Activated naive CD8-positive, alpha-beta T cell treated with anti-CD3 and anti-CD28 coated beads, Interleukin-2, amount 10 ng/mL, durations not matched to agents 7 days and 5 days (primary cell): ENCODE measurements at places on chromosomes 12 and 14.

DNA sequence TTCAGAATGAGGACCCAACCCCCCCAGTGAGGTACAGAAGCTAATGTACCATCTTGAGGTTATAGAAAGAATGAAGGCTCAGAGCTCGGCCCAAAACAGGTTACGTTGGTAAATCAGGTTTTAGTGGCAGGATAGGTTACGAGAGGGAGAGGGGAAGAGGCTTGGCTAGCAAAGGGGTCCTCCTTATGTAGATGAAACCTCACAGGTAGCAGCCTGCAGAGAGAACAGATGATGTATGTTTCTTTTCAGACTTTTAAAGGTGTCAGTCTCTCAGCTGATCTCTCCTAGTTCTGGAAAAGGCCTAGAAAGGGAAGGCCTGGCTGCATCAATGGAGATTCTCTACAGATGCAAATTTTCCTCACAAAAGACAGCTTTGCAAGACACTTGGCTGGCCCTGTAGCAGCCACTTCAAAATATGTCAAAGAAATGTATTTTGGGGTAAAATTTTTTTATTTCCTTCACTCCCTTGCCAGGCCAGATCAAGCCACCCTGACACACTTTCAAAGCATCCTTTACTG is 71.7 kb upstream of the CPSF6 start:
- H3K4me3 ChIP-seq: no peak overlapping the region
- no peaks in the 10 kb centered on the region for H3K36me3 ChIP-seq
- no peak for DNase-seq

- peaks cover 2% of the 10 kb centered on the region for H3K27me3 ChIP-seq
- no peak for DNase-seq
- H3K27ac ChIP-seq: no peak overlapping the region
Observed at GRCh38 chr14:89137526-89138163, 279.4 kb downstream of the FOXN3 start.

DNA sequence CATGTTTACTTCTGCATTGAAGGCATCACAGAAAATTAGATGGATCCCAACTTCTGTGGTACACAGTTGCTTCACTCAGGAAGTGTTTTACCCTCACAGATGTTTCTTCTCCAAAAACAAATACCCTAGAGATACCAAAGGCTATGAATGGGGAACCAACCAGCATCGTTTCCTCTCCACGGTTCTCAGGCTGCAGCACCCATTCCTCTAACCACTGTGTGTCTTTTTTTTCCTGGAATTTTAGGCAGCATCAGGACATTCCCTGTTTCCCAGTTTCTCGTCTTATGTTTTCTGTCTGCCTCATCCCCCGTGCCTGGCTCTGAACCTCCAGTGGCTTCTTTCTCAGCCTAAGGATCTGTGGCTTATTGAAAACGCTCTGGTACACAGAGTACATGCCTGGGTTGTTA is 72.0 kb upstream of the TBX5 start:
- no peak overlapping the region for H3K27ac ChIP-seq
- DNase-seq: no peak
- H3K4me1 ChIP-seq: peaks cover 3% of the 10 kb centered on the region

DNA sequence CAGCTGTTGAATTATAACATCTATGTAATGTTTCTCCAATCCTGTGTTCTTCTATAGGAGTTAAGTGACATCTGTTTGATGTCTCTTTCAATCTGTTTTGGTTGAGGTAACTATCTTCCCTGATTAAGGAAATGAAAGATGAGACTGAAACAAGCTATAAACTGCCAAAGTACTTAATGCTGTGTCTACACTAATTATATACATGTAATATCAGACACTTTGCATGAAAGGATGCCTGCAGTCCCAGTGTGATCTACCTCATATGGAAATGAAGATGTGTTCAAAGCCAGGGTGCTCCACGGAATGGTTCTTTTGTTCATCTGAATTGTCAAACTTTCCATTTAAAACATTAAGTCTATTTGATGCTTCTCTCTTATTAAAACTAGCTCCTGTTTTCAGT is 958.3 kb downstream of the GALC start:
- no peak overlapping the region for H3K4me3 ChIP-seq
- no peaks in the 10 kb centered on the region for H3K27me3 ChIP-seq
- DNase-seq: no peak

DNA sequence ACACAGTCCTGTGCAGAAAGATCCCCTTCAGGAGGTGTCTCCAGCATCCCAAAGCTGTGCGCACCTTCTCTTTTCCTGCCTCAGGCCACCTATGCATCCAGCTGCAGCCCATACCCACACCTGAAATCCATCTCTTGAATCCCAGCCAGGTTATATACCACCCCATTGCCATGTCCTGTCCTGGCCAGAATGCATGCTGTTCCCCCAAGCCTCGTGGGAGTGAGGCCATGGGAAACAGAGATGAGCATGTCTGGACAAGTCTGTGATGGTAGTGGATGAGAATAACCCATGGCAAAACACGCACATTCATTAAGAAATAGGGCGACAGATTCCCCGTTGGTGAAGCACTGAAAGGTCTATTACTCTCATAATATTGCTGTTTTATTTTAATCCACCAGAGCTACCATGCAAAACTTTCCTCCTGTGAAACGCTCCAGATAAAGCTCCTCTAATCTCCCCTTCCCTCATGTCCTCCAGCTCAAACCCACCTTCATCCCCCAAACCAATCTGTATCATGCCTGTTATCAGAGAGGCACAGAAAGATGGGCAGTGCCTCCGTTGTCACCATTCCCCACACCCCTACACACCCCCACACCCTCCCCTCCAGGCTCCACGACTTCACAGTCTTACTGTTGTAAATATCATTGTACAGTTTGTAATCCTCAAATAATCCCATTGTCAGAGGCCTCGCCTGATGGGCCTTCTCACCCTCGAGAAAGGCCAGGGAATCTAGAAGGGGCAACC is 97.5 kb upstream of the FKBP4 start:
- peaks cover 2% of the 10 kb centered on the region for H3K36me3 ChIP-seq
- no peak overlapping the region for H3K27ac ChIP-seq
- DNase-seq: no peak
- H3K4me1 ChIP-seq: peaks cover 10% of the 10 kb centered on the region
- H3K4me3 ChIP-seq: no peak overlapping the region

GRCh38 chr12:107444771-107445170 is 240.8 kb upstream of the PWP1 start:
- H3K36me3 ChIP-seq: peaks cover 8% of the 10 kb centered on the region
- no peak overlapping the region for H3K4me3 ChIP-seq
- H3K27me3 ChIP-seq: no peaks in the 10 kb centered on the region
- H3K4me1 ChIP-seq: peaks cover 11% of the 10 kb centered on the region
- DNase-seq: no peak

- DNase-seq: no peak
- no peaks in the 10 kb centered on the region for H3K27me3 ChIP-seq
- no peak overlapping the region for H3K27ac ChIP-seq
- H3K36me3 ChIP-seq: peaks cover 13% of the 10 kb centered on the region
- peaks cover 11% of the 10 kb centered on the region for H3K4me1 ChIP-seq
- H3K4me3 ChIP-seq: no peak overlapping the region
Observed at GRCh38 chr12:92170050-92170449, 24.4 kb upstream of the BTG1 start.

DNA sequence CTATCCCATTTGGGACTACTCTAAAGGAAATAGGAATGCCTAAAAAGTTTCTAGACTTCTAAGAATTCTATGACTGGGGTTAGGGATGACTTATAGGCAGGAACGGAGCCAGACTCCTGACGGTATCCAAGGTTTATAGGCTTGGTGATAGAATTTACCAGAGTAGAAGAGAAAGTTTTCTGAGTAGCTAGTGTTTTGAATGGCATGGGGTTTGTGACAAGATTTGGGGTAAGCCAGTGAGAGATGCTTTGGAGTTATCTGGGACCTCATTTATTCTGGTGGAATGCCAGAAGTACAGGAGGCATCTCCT is 444.6 kb downstream of the RAD51B start:
- H3K27me3 ChIP-seq: no peaks in the 10 kb centered on the region
- no peak for DNase-seq
- no peak overlapping the region for H3K4me3 ChIP-seq
- H3K27ac ChIP-seq: no peak overlapping the region

GRCh38 chr12:92596383-92596782 is 106.4 kb upstream of the PLEKHG7 start:
- no peak overlapping the region for H3K4me3 ChIP-seq
- peaks cover 24% of the 10 kb centered on the region for H3K4me1 ChIP-seq
- H3K27me3 ChIP-seq: no peaks in the 10 kb centered on the region
- H3K36me3 ChIP-seq: peaks cover 33% of the 10 kb centered on the region

GRCh38 chr14:54692284-54692772 is 125.4 kb downstream of the SAMD4A start:
- DNase-seq: no peak
- no peak overlapping the region for H3K27ac ChIP-seq
- no peaks in the 10 kb centered on the region for H3K36me3 ChIP-seq
- H3K4me1 ChIP-seq: peaks cover 8% of the 10 kb centered on the region

DNA sequence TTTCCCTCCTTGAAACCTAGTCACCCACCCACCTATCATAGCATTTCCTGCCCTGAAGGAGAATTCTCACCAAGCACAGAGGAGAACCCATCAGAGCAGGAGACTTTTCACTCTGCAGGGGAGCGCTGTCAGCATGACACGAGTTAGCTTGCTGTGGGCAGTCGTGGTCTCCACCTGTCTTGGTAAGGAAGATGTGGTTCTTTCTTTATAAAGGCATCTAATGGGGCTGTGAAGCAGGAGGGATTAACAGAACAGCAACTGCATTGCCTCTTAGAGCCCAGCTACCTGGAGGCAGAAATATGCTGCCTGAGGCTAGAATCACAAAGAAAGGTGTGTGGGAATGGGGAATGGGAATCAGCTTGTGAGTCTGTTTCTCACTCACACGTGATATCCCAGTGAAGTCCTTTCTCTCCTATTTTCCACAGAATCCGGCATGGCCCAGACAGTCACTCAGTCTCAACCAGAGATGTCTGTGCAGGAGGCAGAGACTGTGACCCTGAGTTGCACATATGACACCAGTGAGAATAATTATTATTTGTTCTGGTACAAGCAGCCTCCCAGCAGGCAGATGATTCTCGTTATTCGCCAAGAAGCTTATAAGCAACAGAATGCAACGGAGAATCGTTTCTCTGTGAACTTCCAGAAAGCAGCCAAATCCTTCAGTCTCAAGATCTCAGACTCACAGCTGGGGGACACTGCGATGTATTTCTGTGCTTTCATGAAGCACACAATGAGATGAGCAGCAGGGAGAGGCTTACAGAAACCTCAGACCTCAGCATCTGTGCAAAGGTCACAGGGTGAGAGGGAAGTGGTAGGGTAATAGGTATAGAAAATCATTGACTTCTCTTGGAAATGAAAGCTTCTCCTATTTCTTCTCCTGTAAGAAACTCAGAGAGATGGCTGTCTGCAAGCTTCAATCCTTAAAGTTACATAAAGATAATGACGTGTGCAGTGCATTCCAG is 316.9 kb downstream of the DAD1 start:
- H3K36me3 ChIP-seq: no peaks in the 10 kb centered on the region
- no peaks in the 10 kb centered on the region for H3K27me3 ChIP-seq
- peak overlapping the region; percentile 34 for H3K27ac ChIP-seq
- DNase-seq: no peak

- H3K4me1 ChIP-seq: peaks cover 25% of the 10 kb centered on the region
- H3K4me3 ChIP-seq: peak overlapping the region; percentile 74
- H3K27ac ChIP-seq: peak overlapping the region; percentile 87
- H3K36me3 ChIP-seq: peaks cover 43% of the 10 kb centered on the region
- no peak for DNase-seq
Observed at GRCh38 chr12:46609273-46609623, 216.5 kb downstream of the SLC38A4 start.

GRCh38 chr12:52275686-52276085 is 1.2 kb downstream of the KRT86 start:
- no peak overlapping the region for H3K4me3 ChIP-seq
- H3K4me1 ChIP-seq: peaks cover 5% of the 10 kb centered on the region
- H3K36me3 ChIP-seq: no peaks in the 10 kb centered on the region

GRCh38 chr14:41749429-41749828 is 142.8 kb downstream of the LRFN5 start:
- peaks cover 5% of the 10 kb centered on the region for H3K4me1 ChIP-seq
- peaks cover 3% of the 10 kb centered on the region for H3K36me3 ChIP-seq
- H3K27me3 ChIP-seq: no peaks in the 10 kb centered on the region
- H3K4me3 ChIP-seq: peak overlapping the region; percentile 65
- DNase-seq: no peak

DNA sequence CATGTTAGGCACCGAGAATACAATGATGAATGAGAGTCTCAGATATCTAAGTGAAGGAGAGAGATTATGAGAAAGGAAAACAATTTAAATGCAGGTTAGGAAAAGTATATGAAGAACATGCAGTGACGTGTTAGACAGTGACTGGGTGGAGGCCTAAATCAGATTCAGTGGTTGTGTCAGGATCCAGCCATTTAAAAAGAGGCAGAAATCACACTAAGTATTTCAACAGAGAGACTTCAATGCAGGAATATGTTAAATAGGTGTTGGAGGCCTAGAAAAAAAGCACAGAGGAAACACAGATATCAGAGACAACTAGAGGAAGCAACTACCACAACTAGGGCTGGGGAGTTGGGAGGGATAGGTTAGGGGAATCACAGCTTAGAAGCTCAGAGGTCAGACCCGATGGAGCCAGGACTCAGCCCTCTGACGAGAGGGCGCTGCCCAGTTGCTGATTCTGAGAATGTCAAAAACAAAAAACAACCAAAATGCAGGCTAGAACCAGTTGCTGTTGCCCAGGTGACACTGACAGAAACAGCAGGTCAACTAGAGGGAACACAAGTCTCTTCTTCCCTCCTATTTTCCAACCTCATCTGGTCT is 3.0 kb upstream of the GARIN2 start:
- DNase-seq: no peak
- H3K4me3 ChIP-seq: no peak overlapping the region
- H3K27me3 ChIP-seq: no peaks in the 10 kb centered on the region

DNA sequence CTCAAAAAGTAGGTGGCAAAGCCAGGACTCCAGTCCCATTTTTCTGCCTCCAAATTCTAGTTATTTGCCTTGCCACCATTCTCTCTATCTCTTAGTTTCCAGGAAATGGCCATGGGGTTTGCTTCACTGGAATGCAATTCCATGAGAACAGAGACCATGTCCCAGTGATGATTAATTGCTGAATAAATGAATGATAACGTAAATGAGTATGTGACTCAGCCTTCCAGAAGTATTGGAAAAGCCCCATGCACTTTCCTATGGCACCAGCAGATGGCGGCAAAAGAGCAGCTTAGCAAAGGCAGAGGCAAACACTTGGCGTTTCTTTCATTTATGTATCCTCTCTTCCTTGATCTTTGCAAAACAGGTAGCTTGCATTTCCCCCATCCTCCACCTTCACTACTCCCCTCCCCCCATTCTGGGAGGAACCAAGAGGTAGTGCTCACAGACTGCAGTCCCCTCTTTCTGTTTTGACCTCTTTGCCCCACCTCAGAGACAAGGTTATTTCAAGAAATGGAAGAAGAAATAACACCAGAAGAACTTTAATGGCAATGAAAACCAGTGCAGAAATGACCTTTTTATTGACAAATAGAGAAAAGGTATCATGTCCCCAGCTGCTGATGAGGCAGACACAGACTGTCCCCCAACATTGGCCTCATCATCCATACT is 21.3 kb downstream of the TBX3 start:
- no peak overlapping the region for H3K4me3 ChIP-seq
- H3K36me3 ChIP-seq: no peaks in the 10 kb centered on the region
- DNase-seq: peak; percentile 67
- peaks cover 6% of the 10 kb centered on the region for H3K4me1 ChIP-seq

GRCh38 chr12:57737467-57738460 is 778 bp downstream of the AGAP2 start:
- DNase-seq: no peak
- H3K27ac ChIP-seq: no peak overlapping the region
- no peaks in the 10 kb centered on the region for H3K27me3 ChIP-seq
- no peak overlapping the region for H3K4me3 ChIP-seq
- H3K36me3 ChIP-seq: peaks cover 25% of the 10 kb centered on the region
